ENCODE measurements at places on chromosomes 5 and 9.

DNA sequence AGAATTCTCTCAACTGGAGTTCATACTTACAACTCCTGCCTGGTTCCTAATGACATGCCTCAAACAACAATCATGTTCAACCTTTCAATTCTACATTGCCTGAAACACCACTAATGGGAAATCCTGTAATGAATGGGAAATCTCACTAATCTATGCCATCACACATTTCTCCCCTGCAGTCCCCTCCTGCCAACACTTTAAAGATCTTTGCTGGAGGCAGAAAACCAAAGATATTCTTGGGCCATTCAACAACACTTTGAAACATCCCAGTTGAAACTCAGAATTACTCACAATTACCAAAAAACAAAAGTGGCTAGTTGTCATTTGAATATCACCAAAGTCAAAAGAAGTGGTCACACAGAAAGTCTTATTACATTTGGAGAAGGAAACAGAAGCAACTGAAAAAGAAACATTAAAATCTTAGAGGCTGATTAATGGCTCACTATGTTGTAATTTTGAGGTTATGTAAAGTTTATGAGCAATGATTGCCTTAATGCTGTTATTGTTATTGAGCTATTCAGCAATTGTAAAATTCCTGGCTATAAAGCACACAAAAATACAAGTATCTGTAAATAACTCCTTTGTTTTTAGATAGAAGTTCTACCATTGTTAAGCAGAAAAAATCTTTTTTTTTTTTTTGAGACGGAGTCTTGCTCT is 313.4 kb upstream of the SLC30A5 start:
- DNase-seq, result no peak

- DNase-seq, result peak; percentile 40
Observed at GRCh38 chr9:127424676-127424999, 456 bp downstream of the ZNF79 start.

GRCh38 chr9:92781899-92782298 is 17.3 kb upstream of the BICD2 start:
- DNase-seq, result no peak

DNA sequence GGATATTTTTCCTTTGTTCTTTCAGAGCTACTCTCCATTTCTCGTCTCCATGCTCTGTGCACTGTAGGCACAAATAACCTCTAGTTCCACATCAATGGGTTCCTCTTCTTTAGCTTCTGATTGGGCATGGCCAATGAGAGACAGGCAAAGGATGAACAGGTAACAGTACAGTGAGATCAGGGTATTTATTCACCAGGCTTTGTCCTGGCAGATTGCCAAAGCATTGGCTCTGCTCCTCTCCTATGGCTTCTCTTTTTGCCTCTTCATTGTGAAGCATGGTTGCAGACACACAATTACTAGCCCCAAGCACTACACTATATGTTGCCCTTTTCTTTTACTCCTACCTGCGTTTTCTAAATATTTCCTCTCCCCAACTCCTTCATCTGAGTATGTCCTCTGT is 215.1 kb upstream of the ARRDC3 start:
- DNase-seq, result no peak

GRCh38 chr9:134413890-134414623 is 87.8 kb downstream of the RXRA start:
- DNase-seq, result no peak

DNA sequence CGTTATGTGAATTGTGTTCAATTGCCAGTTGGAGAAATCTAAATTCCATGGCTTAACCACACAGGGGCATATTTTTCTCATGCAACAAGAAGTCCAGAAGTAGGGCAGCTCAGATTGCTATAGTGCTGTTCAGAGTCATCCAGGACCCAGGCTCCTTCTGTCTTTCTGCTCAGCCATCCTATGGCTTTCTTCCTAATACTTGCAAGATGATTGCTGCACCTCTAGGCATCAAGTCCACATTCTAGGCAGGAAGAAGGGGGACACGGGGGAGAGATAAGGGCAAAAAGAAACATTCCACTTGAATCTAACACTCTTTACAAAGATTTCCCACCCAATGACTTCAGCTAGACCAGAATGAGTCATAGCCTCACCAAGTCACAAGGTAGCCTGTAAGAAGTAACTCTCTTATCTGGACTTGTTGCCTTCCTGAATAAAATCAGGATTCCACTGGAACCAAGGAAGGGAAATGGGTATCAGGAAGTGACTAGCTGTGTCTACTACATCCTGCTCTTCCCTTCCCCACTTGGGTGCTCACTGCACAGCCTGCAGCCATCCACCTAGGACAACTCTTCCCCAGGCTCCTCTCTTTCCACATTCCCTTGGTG is 5.3 kb downstream of the ERAP2 start:
- DNase-seq, result no peak

Data from stimulated activated CD4-positive, alpha-beta T cell treated with anti-CD3 and anti-CD28 coated beads, Interleukin-4, amount 100 ng/mL, for 1 hour (primary cell).